CD14-positive monocyte (primary cell): ENCODE measurements at places on chromosomes 2 and 18. TPM values are rescaled to one million over a fixed set of nuclear protein-coding genes. Genes with fewer than 3 reads are reported as not detected.
A peak's percentile ranks its signal among the peaks of the same experiment; 100 is the strongest.

DNA sequence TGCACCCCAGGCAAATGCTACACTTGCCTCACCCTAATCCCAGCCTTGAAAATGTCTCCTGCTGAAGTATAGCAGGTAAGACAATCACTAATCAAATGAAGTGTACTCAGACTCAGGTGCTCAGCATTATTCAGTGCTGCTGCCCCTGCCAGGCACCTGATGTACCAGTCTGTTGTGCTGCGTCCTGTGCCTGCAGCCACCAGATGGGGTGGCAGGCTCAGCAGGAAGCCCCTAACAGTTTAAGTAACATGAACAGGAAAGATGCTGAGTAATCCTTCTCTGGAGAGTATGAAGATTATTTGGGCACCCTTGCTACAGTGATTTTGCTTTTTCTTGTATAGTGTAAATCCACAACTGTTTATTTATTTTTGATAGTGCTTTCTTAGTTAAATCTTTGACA, 69.1 kb downstream of the TACR1 start:
- no peak for DNase-seq
- no peaks in the 10 kb centered on the region for H3K36me3 ChIP-seq

The WNT6 gene
- polyA plus RNA-seq = 0.27 TPM

The GAD1 gene
- not detected for polyA plus RNA-seq

The IL36RN gene
- polyA plus RNA-seq = not detected

GRCh38 chr2:237482485-237482884, 4.6 kb upstream of the MLPH start:
- H3K27ac ChIP-seq = no peak overlapping the region
- peaks cover 43% of the 10 kb centered on the region for H3K27me3 ChIP-seq
- no peaks in the 10 kb centered on the region for H3K36me3 ChIP-seq

GRCh38 chr18:35983818-35984217, 11.3 kb downstream of the RMP24 start:
- H3K4me3 ChIP-seq = no peak overlapping the region
- H3K4me1 ChIP-seq = peaks cover 10% of the 10 kb centered on the region
- H3K27me3 ChIP-seq = no peaks in the 10 kb centered on the region

The LAMA1 gene
- polyA plus RNA-seq = not detected

GRCh38 chr2:179692610-179693009, 168.8 kb downstream of the ZNF385B start:
- no peaks in the 10 kb centered on the region for H3K36me3 ChIP-seq
- H3K27me3 ChIP-seq = no peaks in the 10 kb centered on the region
- no peak overlapping the region for H3K27ac ChIP-seq
- no peak for DNase-seq
- no peaks in the 10 kb centered on the region for H3K4me1 ChIP-seq
- no peak overlapping the region for H3K4me3 ChIP-seq

- no peaks in the 10 kb centered on the region for H3K27me3 ChIP-seq
- DNase-seq = no peak
- no peaks in the 10 kb centered on the region for H3K36me3 ChIP-seq
These were observed 60.5 kb upstream of the SMAD2 start for GRCh38 chr18:47990981-47991380.

The TUBB6 gene
- 27.6 TPM for polyA plus RNA-seq

DNA sequence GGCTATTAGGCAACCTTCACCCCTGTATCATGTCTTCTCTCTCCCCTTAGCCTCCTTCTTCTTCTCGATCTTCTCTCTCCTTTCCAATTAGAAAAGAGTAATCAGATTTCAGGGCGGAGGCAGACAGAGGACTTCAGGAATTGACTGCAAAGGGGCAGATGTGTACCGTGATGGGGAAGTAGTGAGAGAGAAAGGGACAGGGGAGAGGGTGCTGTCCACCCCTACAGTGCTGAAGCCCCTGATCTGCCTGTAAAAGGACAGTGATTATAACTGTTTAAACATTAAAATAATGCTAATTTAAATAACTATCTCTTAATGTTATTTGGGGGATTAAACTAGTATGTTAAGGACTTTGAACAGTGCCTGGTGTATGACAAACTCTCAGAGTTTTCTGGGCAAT, 178.5 kb downstream of the ACTR3 start:
- DNase-seq = no peak
- H3K36me3 ChIP-seq = no peaks in the 10 kb centered on the region
- no peak overlapping the region for H3K27ac ChIP-seq
- no peaks in the 10 kb centered on the region for H3K4me1 ChIP-seq
- H3K4me3 ChIP-seq = no peak overlapping the region

The ACKR3 gene
- 0.79 TPM for polyA plus RNA-seq

The TMEM247 gene
- not detected for polyA plus RNA-seq

DNA sequence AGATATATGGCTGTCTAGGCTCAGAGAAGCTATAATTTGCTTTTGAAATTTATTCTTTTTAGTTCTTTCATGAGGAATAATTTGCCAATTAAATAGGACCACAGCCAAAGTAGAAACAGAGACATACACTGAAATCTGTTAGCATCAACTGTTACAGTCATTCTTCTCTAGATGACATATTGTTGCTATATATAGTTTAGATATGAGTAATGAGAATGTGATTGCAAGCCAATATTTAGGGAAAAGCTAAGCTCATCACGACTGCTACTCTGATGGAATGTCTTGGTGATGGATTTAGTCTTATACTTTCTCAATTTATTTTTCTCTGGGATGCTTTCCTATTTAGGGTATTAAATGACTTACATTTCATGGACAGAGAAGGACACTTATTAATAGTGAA, 259.1 kb downstream of the LNPK start:
- no peak overlapping the region for H3K27ac ChIP-seq
- H3K36me3 ChIP-seq = no peaks in the 10 kb centered on the region
- no peak overlapping the region for H3K4me3 ChIP-seq
- no peaks in the 10 kb centered on the region for H3K4me1 ChIP-seq

GRCh38 chr2:111675419-111676194, 208.4 kb downstream of the ANAPC1 start:
- H3K27me3 ChIP-seq = no peaks in the 10 kb centered on the region
- no peaks in the 10 kb centered on the region for H3K36me3 ChIP-seq
- H3K4me1 ChIP-seq = peaks cover 57% of the 10 kb centered on the region
- H3K4me3 ChIP-seq = peak overlapping the region; percentile 0
- no peak for DNase-seq

The FBXO48 gene
- polyA plus RNA-seq = 0.31 TPM

DNA sequence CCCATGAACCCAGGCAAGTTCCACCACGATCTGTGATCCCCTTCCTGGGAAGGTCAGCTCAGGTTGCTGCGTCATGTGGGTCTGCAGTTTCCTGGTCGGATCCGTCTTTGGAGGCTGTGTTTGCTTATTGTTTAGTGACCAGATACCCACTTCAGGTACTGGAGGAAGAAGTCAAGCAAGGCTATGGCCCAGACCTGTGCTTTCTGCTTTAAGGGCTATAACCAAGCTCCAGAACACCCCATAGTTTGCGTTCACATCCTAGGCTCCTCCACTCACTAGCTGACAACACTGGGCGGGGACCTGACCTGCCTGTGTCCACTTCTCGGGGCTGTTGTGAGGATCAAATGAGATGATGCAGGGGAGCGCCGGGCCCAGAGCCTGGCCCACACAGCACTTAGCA, 44.0 kb downstream of the MAL start:
- H3K4me1 ChIP-seq = no peaks in the 10 kb centered on the region
- H3K27ac ChIP-seq = no peak overlapping the region
- no peaks in the 10 kb centered on the region for H3K36me3 ChIP-seq
- H3K27me3 ChIP-seq = no peaks in the 10 kb centered on the region

The POU3F3 gene
- not detected for polyA plus RNA-seq

DNA sequence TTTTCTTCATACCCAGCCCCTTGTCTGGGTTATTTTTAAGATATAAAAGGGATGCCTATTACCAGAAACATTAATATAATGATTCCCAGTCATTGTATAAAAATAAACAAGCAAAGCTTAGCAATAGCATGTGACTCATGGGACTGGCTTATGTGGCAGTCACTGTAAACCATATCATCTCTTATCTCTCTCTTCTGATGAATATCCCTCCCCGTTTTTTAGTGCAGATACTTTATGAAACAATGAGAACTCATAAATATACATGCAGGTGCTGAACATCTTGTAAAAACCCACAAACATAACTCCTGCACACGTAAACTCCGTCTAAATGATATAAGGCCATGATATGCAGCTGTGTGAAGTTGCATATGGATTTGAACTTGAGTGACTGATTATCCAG, 154.9 kb downstream of the MGAT5 start:
- H3K4me1 ChIP-seq = no peaks in the 10 kb centered on the region
- H3K27ac ChIP-seq = no peak overlapping the region

DNA sequence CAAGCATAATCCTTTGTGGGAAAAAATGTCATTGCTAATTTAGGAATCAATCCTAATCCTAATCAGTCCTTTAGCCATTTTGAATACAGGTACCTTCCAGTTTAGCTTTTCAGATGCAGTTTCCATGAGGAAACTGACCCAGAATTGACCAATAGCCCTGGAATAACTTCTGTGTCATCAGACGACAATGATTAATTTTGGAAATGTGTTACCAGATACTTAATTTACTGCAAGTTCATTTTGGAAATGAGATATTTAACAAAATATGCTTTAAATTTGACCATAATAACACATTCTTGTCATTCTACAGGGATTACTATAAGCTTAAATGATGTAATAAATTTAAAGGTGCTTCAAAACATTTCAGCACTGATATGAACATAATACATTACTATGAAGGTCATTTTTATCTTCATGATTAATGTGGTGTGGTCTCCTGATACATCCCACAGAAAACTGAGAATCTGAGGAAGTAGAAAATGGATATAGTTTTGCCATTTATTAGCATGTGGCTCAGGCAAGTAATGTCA, 129.8 kb upstream of the SH3BP4 start:
- no peak overlapping the region for H3K4me3 ChIP-seq
- DNase-seq = no peak
- no peaks in the 10 kb centered on the region for H3K4me1 ChIP-seq
- no peaks in the 10 kb centered on the region for H3K36me3 ChIP-seq

DNA sequence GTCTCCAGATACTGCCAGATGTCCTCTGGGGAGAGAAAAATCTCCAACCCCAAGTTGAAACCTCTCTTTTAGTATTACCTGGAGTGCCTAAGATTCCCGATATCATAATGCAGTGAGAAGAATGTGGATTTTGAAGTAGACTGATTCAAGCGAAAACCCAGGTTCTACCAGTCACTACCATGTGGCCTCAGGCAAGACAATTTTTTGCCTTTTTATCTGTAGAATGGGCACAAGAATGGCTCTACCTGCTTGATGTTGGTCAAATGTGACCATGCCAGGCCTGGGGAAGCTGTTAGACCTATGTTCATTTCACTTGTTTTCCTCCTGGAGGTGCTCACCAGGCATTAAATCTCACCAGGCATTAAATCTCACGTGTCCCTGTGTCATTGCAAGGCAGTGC, 131.3 kb downstream of the DDX1 start:
- no peaks in the 10 kb centered on the region for H3K36me3 ChIP-seq
- no peak for DNase-seq
- no peaks in the 10 kb centered on the region for H3K4me1 ChIP-seq
- no peaks in the 10 kb centered on the region for H3K27me3 ChIP-seq

The CPO gene
- polyA plus RNA-seq = not detected

The TNFAIP6 gene
- 3.5 TPM for polyA plus RNA-seq

The SCN7A gene
- polyA plus RNA-seq = not detected

The ROCK2 gene
- polyA plus RNA-seq = 10.2 TPM

The TXNDC9 gene
- polyA plus RNA-seq = 45.6 TPM

The CSRNP3 gene
- polyA plus RNA-seq = not detected in 2 replicates

GRCh38 chr2:37855283-37856041, 69.6 kb upstream of the RMDN2 start:
- H3K4me1 ChIP-seq = peaks cover 34% of the 10 kb centered on the region
- no peaks in the 10 kb centered on the region for H3K27me3 ChIP-seq
- no peak overlapping the region for H3K4me3 ChIP-seq
- DNase-seq = peak; percentile 58
- H3K36me3 ChIP-seq = no peaks in the 10 kb centered on the region

GRCh38 chr2:185643434-185643833, 95.2 kb upstream of the FSIP2 start:
- H3K27me3 ChIP-seq = no peaks in the 10 kb centered on the region
- H3K4me1 ChIP-seq = no peaks in the 10 kb centered on the region
- H3K27ac ChIP-seq = no peak overlapping the region
- H3K4me3 ChIP-seq = no peak overlapping the region
- H3K36me3 ChIP-seq = no peaks in the 10 kb centered on the region
